ENCODE measurements at places on chromosomes 3 and 15.

DNA sequence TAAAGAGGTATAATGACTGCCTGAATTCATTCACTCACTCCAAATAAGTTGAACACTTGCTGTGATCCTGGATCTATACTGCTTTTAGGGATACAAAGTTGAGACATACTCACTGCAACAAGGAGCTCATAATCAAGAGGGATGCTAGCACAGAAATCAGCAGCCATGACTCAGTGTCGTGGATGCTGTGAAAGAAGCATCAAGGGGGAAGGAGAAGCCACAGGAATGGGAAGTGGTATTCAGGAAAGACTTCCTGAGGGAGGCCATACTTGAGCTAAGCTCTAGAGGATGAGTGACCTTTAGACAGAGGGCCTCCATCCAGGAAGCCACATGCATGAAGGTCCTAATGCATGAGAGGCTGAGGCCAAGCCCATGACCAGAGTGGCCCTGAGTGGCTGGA lies 245.7 kb upstream of the RORA start:
- no peak for DNase-seq

GRCh38 chr3:160091441-160091840 lies 102.8 kb downstream of the IL12A start:
- no peak for DNase-seq

- no peak for DNase-seq
These were observed 284.0 kb downstream of the SQOR start for GRCh38 chr15:45918839-45919238.

DNA sequence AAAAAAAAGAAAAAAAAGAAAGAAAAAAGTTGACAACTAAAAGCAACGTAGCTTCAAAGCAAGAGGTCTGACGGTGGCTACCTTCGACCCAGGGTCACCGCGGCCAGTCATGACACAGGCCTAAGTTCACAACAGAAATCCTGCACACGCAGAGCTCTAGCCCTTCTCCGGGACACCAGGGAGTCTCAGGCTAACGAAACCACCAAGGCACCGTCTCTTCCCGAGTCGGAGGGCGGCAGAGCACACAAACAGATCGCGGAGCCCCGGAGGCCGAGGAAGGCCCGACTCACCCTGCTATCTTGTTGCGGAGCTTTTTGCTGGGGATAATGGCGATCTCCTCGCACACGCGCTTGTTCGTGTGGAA lies 584 bp downstream of the RPS17 start:
- DNase-seq = peak; percentile 23

- no peak for DNase-seq
These were observed 78.1 kb downstream of the NPTN start for GRCh38 chr15:73555080-73555479.
